ENCODE measurements at places on chromosomes 2 and 18.

- ATAC-seq: no peak
Measured at GRCh38 chr2:237685408-237685807, 58.0 kb downstream of the LRRFIP1 start.

DNA sequence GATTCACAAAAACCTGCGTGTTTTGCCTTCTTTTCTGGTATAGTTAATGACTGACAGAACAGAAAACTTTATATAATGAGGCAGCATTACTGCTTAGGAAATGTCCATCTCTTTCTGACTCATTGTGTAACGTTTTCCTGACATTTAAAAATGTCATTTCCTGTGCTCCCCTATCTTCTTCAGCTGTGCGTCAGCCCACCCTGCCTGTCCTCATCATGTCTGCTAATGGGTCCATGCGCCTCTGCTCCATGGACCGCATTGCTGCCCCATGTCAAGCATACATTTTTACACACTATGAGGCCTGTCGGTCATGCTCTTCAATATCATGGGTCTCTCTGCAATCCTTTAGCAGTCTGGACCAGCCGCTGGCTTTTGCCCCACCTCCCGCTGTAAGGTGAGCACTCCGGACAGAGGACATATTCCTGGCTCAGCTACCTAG is 234.3 kb downstream of the CDCA7 start:
- no peak for ATAC-seq

GRCh38 chr2:158781353-158781961 is 13.7 kb upstream of the DAPL1 start:
- ATAC-seq: no peak

- no peak for ATAC-seq
Measured at GRCh38 chr2:82198809-82199492, 1894.4 kb upstream of the LRRTM1 start.

GRCh38 chr2:68715353-68716041 is 19.1 kb upstream of the ARHGAP25 start:
- ATAC-seq: no peak

GRCh38 chr2:182019731-182020130 is 34.1 kb downstream of the PPP1R1C start:
- ATAC-seq: no peak

GRCh38 chr2:188016917-188017316 is 274.8 kb upstream of the GULP1 start:
- no peak for ATAC-seq

- ATAC-seq: peak; percentile 28
Measured at GRCh38 chr2:38750011-38750890, 910 bp downstream of the SRSF7 start.

- no peak for ATAC-seq
Measured at GRCh38 chr18:79567481-79568147, 112.0 kb upstream of the CTDP1 start.

GRCh38 chr2:197846777-197847176 is 42.4 kb downstream of the PLCL1 start:
- no peak for ATAC-seq

DNA sequence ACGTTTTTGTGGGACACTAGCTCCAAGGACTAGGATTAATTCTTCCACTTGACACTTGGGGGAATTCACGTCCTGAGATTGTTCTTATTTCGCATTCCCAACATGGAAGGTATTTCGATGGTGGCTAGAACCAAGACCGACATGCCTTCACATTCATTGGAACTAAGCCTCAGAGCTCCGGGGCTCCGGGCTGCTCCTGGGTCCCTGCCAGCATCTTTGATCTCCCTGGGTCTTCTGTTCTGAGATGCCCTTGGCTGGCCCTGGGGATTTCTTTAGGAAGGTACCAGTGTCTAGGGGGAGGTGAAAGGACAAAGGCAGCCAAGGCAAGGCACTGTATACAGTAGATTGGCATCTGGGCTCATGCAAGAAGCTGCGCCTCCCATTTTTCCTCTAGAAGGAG is 76.8 kb downstream of the DYSF start:
- ATAC-seq: no peak

- ATAC-seq: no peak
Measured at GRCh38 chr2:201515573-201516246, 64.2 kb downstream of the STRADB start.

DNA sequence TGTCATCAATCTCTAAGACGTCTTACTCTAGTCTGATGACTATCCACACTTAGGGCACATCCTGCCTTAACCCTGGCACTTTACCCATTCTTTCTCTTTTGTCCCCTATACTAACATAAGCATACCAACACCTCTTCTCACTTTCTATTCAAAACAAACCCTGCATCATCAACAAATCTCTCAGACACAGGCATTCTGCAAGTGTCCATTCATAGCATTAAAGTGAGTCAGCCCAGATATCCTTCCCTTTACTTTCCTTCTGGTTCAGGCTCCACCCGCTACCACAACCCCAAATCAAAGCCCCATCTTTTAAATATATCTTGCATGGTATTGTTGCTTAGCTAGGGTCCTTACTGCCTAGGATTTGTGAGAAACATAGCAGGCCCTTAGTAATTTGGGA is 3.8 kb downstream of the GRB14 start:
- ATAC-seq: no peak

GRCh38 chr18:46362533-46362932 is 258.3 kb downstream of the HAUS1 start:
- ATAC-seq: no peak

DNA sequence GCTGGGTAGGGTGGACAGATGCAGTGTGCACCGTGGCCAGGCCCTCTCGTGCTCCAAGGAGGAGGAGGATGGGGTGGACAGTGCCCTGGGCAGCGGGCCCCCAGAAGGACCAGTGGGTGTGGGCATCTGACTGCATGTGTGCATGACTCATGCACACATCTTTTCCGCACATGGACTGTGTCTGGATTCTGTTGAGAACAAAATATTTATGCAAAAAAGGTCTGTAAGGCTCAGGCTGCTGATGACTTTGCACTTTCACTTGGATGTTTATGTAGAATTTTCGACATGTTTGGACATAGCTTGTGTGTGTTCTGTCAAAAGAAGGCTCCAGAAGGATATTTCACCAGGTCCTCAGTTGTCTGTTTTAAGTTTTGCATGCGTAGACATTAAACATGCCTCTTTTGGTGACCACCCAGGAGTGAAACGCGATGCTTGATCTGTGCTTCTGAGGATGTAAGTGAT is 45.6 kb downstream of the MTCL1 start:
- ATAC-seq: no peak

GRCh38 chr18:3972291-3972930 is 482.7 kb downstream of the DLGAP1 start:
- ATAC-seq: no peak

- ATAC-seq: no peak
Measured at GRCh38 chr2:11026286-11026921, 114.7 kb downstream of the KCNF1 start.

DNA sequence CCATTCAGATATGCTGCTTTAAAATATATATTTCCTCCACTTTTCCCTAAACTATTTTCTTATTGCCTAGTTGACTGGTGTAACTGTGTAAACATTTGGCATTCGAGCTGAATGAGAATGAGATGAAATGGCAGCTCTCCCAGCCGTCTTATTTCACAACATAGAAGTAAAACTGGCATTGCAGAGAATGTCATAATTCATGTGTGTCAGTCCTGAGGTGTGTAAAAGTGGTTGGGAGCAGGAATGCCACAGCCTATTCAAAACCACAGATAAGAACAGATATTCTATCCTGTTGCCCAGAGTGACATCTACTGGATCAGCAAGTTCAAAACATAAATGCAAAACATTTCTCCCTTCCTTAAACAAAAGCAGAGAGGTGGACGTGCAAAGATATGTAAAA is 565.5 kb upstream of the CHAC2 start:
- ATAC-seq: no peak

GRCh38 chr2:40471866-40472265 is 20.0 kb upstream of the SLC8A1 start:
- ATAC-seq: no peak

DNA sequence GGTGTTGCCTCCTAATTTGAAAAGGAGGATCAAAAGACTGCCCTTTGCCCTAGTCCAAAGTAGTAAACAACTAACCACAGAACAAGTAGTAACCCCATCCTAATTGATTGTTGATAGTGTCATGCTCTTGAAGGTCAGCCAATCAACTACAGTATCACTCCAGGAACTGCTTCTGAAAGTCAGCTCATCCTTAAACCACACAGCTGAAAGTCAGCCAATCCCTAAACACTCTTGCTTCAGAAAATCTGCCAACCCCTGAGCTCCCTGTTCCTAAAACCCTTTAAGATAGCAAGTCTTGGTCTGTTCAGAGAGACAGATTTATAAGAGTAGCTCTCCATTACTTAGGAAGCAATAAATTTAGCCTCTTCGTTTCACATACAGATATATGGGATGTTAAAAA is 51.6 kb upstream of the CPO start:
- no peak for ATAC-seq

DNA sequence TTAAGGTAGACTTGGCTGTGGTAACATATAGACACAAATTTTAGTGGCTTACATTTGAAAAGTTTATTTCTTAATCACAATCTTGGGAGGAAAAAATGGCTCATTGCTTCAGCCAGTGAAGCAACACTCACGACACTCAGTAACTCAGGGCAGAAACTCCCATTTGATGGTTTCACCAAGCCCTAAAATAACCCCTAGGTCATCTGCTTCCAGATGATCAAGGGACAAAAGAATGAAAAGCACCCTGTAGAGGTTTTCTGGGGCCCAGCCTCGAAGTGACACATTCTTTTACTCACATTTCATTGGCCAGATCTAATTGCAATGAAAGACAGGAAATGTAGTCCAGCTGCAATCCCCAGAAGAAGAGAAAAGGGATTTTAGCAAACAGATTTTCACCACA is 275.9 kb downstream of the TMX3 start:
- no peak for ATAC-seq

- ATAC-seq: no peak
Measured at GRCh38 chr2:234912437-234912836, 39.4 kb upstream of the SH3BP4 start.

- peak; percentile 86 for ATAC-seq
Measured at GRCh38 chr18:51051105-51051712, 21.2 kb downstream of the SMAD4 start.

DNA sequence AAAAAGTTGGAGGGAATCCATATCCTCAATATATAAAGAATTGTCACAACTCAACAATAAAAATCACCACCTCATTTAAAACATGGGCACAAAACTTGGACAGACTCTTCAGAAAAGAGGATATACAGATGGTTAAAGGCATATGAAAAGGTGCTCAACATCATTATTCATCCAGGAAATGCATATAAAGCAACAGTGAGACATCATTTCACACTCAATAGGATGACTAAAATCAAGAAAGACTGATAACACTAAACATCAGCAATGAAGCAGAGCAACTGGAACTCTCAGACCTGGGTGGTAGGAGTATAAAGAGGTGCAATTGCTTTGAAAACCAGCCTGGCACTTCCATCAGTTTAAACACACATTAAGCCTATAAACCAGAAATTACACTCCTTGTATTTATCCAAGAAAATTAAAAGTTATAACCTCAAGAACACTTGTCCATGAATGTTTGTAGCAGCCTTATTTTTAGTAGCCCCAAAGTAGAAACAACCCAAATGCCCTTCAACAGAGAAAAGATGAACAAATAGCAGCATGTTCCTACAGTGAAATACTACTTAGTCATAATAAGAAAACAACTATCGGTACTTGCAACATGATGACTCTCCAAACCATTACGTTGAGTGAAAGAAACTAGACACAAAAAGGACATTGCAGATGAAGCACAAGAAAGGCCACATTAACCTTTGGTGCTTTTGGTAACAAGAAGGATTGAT is 79.1 kb upstream of the TANC1 start:
- ATAC-seq: peak; percentile 60

- ATAC-seq: no peak
Measured at GRCh38 chr2:75541430-75541829, 19.3 kb downstream of the EVA1A start.

GRCh38 chr2:32715391-32715841 is 87.6 kb downstream of the TTC27 start:
- peak; percentile 91 for ATAC-seq

- no peak for ATAC-seq
Measured at GRCh38 chr2:15073664-15074063, 441.1 kb downstream of the LRATD1 start.

DNA sequence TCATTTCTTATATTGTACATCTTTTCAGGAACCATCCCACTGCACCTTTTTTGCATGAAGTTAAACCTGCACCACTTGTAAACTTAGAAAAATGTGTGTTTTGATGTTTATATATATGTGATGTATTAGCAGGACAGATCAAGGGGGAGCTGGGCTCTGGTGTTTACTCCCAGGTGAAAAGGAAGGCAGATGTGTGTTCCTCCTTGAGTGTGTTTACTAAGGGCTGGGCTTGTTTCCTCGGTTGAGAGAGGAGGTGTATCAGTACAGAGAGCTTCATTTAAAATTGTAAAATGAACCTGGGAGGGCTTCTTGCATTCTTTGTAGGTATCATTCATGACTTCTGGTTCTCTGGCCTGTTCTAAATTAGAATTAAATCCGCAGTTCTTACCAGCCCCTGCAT is 14.8 kb downstream of the LPIN1 start:
- no peak for ATAC-seq

- ATAC-seq: no peak
Measured at GRCh38 chr2:66495788-66496640, 61.1 kb downstream of the MEIS1 start.

DNA sequence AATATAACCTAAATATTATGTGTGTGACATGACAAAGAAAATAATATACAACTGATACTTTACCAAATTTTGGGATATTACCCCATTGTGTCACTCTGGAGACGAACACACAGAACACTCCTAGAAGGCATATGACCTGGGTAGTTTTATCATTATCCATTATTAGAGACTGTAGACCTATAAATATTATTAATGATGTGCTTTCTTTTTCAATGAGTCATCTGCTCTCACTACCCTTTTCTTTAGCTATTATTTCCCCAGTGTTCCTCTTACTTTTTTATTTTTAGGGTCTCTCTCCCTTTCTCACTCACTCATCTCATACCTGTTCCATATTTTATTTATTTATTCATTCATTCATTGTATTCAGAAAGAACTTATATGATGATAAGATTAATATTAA is 143.3 kb upstream of the ITGA4 start:
- no peak for ATAC-seq

GRCh38 chr2:170715062-170715931 is at the start of gene SP5:
Gene SP5 (plus strand): TSS chr2:170715337. CDS start chr2:170715513, 176 bp downstream.
- ATAC-seq: peak; percentile 34

DNA sequence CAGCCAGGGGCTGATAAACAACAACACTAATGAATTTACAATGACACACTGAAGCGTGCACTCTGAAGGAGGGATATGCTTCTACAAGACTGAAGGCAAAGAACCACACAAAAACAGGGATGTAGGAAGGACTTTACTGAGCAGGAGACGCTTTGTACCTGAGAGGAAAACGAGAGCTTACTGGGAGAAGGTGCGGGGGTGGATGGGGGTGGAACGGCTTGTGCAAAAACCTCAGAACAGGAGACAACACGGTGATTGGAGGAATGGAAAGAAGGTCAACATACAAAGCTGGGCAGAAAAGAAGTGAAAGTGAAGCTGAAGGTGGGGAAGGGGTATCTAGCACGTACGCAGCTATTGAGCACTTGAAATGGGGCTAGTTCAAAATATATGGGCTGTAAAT is 93.1 kb downstream of the SLC8A1 start:
- ATAC-seq: no peak

GRCh38 chr2:171316220-171316619 is 117.6 kb downstream of the METTL8 start:
- ATAC-seq: no peak

Measured in activated CD4-positive, CD25-positive, alpha-beta regulatory T cell treated with anti-CD3 and anti-CD28 coated beads, Interleukin-2, amount 50 U/mL, for 24 hours (primary cell).